ENCODE measurements at places on chromosomes 3 and 15. TPM values are rescaled to one million over a fixed set of nuclear protein-coding genes. Genes with fewer than 3 reads are reported as not detected.

CSPG5 gene
- 0.24 TPM for total RNA-seq

- no peaks in the 10 kb centered on the region for H3K27me3 ChIP-seq
- no peaks in the 10 kb centered on the region for H3K4me1 ChIP-seq
- H3K36me3 ChIP-seq, result no peaks in the 10 kb centered on the region
- no peak overlapping the region for H3K27ac ChIP-seq
- no peak for DNase-seq
Measured at GRCh38 chr3:8968375-8968882, 5.2 kb upstream of the RAD18 start.

CHRNA7 gene
- 1.9 TPM for total RNA-seq

DNA sequence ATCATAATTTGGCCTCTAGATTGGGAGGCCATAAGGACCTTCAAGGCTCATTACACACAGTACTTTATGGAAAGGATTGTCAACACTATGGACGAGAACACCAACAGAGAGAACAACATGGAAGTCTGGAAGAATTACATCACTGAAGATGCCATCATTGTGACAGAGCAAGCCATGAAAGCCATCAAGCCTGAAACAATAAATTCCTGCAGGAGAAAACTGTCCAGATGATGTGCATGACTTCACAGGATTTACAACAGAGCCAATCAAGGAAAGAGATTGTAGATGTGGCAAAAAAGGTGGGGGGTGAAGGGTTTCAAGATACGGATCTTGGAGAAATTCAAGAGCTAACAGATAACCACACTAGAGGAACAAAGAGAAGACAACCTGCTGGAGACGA is 15.9 kb downstream of the IL17RB start:
- DNase-seq, result no peak
- H3K4me1 ChIP-seq, result no peaks in the 10 kb centered on the region
- no peak overlapping the region for H3K4me3 ChIP-seq
- H3K27me3 ChIP-seq, result no peaks in the 10 kb centered on the region
- H3K27ac ChIP-seq, result no peak overlapping the region
- no peaks in the 10 kb centered on the region for H3K36me3 ChIP-seq

DNA sequence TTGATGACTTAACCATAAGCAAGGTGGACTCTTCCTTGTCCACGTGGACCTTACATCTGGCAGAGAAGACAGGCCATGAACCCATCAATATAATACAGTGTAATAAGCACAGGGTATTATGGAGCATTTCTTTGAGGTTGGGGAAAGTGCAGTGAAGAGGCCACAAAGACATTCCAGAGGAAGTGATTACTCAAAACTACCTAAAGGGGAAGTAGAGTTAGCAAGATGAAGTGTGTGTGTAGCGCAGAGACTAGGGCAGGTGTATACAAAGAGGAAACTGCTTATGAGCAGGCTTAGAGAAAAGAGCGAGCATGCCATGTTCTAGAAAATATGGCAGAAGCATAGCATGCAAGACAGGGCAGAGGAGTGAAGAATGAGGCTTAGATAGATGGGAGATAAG is 17.9 kb downstream of the CP start:
- H3K4me1 ChIP-seq, result no peaks in the 10 kb centered on the region
- no peak overlapping the region for H3K4me3 ChIP-seq
- no peaks in the 10 kb centered on the region for H3K27me3 ChIP-seq
- no peaks in the 10 kb centered on the region for H3K36me3 ChIP-seq
- DNase-seq, result no peak

TRH gene
- total RNA-seq, result not detected
